ENCODE measurements at places on chromosomes 11 and 22.

GRCh38 chr11:102837646-102838045 lies 5.8 kb downstream of the MMP3 start:
- no peak for DNase-seq

GRCh38 chr11:61873588-61874376 lies 17.6 kb downstream of the FADS3 start:
- no peak for DNase-seq

GRCh38 chr11:72642884-72643522 lies 31.2 kb downstream of the PDE2A start:
- peak; percentile 92 for DNase-seq

- no peak for DNase-seq
These were observed 171.8 kb downstream of the ETS1 start for GRCh38 chr11:128415539-128415938.

DNA sequence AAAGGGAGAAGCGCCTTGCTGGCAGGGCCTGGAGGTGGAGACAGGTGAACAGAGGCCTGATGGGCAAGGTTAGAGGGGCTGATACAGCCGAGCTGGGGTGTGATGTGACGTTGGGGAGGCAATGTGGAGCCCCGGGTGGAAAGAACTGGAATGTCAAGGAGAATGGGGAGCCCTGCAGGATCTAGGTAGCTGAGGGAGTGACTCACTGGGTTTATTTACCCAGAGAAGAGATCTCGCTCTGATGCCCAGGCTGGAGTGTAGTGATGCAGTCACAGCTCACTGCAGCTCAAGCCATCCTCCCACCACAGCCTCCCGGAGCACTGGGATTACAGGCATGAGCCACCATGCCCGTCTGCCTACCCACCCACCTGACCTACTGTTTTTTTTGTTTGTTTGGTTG lies 1.9 kb upstream of the CYB5R3 start:
- DNase-seq = no peak

DNA sequence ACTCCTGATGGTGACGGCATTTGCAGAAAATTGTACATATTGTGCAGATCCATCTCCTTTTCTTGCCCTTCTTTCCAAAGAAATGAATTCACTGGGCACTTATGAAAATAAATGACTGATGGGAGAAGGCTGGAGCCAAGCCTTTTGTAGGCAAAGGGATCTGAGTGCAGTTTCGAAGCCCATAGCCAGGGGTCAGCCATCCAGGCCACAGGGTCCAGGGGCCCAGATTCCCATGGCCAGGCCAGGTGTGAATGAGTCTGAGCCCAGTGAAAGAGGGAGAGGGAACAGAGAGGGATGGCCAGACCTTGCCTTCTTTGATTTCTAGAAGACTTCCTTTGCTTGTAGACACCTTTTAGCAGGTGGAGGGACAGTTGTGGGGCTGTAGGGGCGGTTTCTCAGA lies 209.1 kb downstream of the KIRREL3 start:
- no peak for DNase-seq

- DNase-seq = no peak
These were observed 10.9 kb downstream of the RELA start for GRCh38 chr11:65651589-65652510.

DNA sequence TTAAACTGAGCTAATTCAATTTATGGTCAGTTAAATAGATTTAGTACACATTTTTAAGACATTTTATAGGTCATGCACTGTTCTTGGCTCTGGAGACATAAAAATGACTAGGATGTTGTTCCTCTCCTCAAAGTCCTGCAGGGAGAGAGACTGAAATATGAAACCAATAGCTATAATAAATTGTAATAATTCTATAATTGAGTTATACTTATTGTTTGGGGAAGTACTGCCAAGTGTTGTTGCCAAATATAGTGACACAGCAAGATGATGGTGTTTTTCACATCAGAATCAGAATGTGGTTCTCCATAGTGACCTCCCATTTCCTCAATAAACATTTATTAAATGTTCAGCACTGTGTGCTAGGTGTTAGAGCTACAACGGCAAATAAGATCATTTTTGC lies 470.6 kb downstream of the NTM start:
- no peak for DNase-seq

DNA sequence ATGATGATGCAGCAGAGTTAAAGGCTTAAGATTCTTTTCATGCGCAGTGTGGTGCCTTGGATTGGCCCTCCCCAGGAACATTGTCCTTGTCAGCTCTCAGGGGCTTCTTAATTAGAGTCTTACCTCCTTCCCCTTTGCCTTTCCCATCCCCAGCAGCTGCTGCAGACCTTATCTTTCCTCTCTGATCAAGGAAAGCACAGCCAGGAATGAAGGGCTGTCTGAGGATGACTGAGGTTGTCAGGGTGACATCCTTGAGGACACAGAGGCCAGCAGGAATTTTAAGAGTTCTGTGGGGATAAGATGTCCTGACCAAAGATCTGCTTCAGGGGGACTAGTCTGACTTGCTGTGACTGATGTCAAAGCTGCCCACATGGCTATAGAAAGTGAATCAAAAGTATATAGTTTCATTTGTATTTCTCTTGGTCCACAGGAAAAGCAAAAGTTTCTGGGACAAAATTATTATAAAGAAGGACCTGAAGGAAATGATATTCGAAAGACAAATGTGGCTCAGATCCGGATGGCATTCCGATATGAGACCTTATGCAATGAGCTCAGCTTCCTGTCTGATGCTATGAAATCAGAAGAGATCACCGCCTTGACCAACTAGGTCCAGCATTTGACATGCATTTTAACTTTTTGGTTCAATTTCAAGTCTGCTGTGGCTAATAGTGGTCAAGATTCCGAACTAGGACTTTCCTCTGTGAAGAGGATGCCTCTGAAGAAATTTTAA lies 35.5 kb downstream of the RNF141 start:
- DNase-seq = no peak

GRCh38 chr22:20998411-20999336 lies 3.2 kb downstream of the THAP7 start:
- DNase-seq = no peak

DNA sequence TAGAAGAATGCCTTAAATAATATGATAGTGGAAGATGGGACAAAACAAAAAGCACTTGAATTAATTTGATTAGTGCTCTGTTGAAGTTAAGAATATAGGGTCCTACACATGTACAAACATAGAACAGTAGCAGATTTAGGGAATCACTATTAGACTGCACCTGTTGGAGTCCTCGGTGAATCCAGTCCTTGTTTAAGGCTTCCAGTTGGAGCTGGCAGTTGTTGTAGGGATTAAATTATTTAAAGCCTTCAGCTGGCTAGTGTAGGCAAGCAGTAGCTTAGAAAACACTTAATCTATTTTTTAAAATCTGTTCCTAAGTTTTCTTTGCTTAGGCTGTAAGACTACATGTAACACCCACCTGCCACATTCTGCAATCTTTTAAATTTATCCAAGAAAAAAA lies 24.5 kb upstream of the CSTF3 start:
- DNase-seq = no peak

DNA sequence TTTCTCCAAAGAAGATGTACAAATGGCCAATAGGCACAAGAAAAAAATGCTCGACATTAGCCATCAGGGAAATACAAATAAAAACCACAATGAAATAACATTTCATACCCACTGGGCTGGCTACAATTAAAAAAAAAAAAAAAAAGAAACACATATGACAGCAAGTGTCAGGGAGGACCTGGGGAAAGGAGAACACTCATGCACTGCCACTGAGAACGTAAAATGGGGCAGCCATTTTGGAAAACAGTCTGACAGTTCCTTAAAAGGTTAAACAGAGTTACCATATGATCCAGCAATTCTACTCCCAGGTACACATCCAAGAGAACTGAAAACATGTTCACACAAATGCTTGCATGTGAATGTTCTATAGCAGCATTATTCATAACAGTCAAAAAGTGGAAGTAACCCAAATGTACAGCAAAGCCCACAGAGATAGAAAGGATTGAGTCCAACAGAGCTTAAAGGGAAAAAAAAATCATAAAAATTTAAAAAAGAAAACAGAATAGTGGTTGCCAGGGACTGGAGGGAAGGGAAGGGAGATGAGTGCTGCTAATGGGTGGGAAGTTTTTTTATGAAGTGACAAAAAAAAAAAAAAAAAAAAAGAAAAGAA lies 48.4 kb upstream of the CYP2D6 start:
- DNase-seq = no peak

- DNase-seq = no peak
These were observed 638.6 kb upstream of the ANO5 start for GRCh38 chr11:21554284-21554683.

GRCh38 chr22:42300259-42301076 lies 30.0 kb upstream of the TCF20 start:
- DNase-seq = no peak

GRCh38 chr22:46366327-46366731 lies 30.8 kb downstream of the TRMU start:
- no peak for DNase-seq

- peak; percentile 71 for DNase-seq
These were observed 43.2 kb downstream of the MACROD1 start for GRCh38 chr11:64122411-64123410.

DNA sequence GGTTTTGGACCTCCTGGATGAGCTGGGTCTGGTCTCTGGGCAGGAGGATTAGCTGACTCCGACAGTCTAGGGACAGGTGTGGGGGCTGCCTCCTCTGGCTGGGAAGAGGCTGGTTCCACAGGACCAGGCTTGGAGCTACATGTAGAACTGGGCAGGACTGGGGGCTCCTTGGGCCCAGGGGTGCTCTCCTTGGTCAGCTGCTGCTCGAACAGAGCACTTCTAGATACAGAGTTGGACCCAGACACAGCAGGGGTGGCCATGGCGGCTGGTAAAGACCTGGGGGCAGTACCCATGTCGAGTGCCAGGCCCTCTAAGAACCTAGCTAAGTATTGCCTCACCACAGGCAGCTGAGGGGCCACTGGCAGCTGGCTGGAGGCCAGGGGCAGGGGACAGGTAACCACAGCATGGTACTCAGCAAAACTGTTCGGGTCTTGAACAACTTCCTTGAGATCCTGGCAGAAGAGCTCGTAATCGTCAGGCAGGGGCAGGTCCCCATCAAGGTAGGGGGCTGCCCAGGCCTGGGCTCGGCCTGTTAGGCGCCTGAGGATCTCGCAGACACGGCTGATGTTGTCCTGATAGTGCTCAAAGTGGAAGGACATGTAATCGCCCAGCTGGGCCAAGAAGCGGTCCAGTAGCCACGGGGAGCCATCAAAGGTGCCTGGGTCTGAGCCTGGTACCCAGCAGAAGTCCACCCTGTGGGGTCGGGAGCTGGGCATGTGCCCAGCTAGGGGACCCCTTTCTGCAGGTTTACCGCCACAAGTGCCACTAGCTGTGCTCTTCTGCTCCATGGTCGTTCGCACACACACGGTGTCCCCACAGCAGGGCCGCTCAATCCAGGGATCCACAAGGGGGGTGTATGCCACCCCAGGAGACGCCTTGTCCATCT lies 3.1 kb downstream of the GNB1L start:
- no peak for DNase-seq

GRCh38 chr22:43330178-43331068 lies 12.7 kb downstream of the SCUBE1 start:
- no peak for DNase-seq

DNA sequence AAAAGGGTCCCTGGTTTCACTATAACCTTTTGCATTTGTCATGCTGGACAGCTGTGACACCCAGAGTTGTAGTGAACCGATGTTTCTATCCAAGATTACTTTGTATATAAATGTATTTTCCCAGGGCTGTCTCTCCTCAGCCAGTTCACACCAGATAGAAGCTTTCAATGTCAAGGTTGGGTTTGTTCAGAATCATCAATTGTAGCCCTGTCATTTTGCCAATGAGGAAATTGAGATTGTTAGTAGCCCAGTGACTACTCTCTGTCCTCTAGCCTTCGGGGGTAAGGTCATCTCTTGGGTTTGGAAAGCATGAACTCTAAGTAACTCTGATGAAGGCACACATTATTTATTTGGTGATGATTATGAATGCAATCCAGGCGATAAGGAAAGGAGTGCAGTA lies 165.6 kb downstream of the DBX1 start:
- no peak for DNase-seq

DNA sequence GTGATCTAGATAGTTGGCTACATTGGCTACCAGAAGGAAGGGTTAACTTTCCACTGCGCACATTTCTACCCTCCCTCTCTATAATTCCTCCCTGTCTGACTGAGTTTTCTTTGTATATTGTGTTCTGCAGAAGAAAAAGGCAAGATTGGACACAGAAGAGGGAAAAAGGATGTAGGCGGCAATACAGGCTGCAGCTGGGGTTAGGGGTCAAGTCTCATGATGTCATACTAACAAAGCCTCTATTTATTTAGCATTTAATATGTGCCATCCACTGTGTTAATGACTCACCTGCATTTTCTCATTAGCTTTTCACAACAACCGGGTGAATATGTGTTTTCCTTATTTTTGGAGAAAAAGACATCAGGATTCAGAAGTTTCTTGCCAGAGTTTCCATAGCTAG lies 2.0 kb downstream of the FAM83F start:
- no peak for DNase-seq

- no peak for DNase-seq
These were observed 2154.9 kb downstream of the LRRC4C start for GRCh38 chr11:39304586-39304985.

- DNase-seq = peak; percentile 74
These were observed 760 bp downstream of the ZNRF3 start for GRCh38 chr22:28883917-28884746.

GRCh38 chr11:68498321-68498720 lies 37.8 kb downstream of the PPP6R3 start:
- no peak for DNase-seq

- DNase-seq = no peak
These were observed 128.0 kb upstream of the FGF3 start for GRCh38 chr11:69947059-69947792.

- peak; percentile 62 for DNase-seq
These were observed 52.8 kb upstream of the CCDC188 start for GRCh38 chr22:20203552-20204201.

GRCh38 chr22:22714600-22715335 lies 70.4 kb downstream of the GGTLC2 start:
- DNase-seq = no peak

DNA sequence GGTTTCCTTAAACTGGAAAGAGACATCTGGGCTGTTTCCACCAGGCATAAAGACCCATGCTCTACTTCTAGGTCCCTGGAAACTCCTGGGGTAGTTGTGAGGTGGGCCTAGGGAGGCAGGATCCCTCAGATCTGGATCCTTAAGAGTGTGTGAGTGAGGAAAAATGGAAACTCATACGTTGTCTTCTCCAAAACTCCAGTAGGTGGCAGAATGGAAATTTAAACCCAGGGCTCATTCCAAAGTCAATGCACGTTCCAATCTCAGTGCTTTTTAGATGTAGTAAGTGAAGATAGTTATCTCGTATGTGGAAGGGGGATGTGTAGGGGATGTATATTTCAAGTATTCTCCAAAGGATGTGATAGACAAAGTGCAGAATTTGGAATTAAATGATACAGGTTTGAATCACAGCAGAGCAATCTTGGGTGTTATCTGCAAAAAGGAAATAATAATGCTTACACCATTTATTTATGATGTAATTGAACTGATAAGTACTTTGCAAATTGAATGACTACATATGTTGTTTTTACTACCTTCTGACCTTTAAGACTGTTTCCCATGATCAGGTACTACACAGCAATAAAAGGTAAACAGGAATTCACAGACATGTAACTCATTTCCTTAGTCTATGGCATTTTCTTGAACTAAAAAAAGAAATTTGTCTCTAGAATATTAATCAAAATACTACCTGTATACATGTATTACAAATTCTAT lies 13.1 kb upstream of the MMP1 start:
- peak; percentile 10 for DNase-seq

Data from SK-N-SH (cell line).